ENCODE measurements at places on chromosomes 2 and 18.
A peak's percentile ranks its signal among the peaks of the same experiment; 100 is the strongest.

- DNase-seq: no peak
Measured at GRCh38 chr2:230453006-230453405, 37.0 kb downstream of the SP100 start.

DNA sequence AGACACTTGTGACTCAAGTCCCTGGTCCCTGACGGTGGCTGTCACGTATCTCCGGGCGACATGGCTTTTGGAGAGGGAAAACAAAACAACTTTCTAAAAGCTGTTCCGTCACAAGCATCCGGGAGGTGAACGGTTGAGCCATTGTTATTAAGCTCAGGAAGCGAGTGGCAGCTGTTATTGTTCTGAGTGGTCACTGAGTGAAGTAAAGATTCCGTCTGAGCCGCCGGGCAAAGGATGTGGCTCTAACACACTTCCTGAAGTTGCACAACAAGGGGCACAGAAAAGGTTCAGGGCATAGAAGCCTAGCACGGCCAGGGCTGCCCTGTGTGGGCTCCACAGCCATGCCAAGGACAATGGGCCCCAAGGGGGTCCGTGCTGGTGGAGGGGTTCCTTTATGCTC, 24.3 kb downstream of the INPP5D start:
- no peak for DNase-seq

GRCh38 chr2:172072303-172072702, 13.0 kb upstream of the DLX1 start:
- DNase-seq: no peak

DNA sequence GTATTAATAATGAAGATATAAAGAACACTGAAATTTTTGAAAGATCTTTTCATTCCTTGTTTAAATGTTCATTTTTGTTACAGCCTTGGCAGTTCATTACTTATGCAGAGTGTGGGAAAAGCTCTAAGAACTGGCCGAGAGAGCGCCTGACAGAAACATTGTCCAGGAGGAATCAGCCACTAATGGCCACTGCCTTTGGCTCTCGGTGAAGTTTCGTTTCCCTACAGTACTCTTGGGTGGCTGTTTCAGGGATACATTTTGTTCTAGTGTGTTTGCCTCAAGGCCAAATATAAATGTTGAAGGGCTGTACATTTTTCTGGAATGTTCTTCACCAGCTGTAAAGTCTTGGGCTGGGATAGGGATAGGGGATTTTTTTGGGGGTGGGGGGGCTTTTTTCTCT, 10.7 kb downstream of the SPTBN1 start:
- DNase-seq: no peak

- no peak for DNase-seq
Measured at GRCh38 chr2:136000502-136000901, 15.1 kb upstream of the DARS1 start.

GRCh38 chr2:144776766-144777165, 256.8 kb upstream of the ZEB2 start:
- peak; percentile 6 for DNase-seq

All from HCEC 1CT (cell line).